ENCODE measurements at places on chromosomes 3 and 15.

DNA sequence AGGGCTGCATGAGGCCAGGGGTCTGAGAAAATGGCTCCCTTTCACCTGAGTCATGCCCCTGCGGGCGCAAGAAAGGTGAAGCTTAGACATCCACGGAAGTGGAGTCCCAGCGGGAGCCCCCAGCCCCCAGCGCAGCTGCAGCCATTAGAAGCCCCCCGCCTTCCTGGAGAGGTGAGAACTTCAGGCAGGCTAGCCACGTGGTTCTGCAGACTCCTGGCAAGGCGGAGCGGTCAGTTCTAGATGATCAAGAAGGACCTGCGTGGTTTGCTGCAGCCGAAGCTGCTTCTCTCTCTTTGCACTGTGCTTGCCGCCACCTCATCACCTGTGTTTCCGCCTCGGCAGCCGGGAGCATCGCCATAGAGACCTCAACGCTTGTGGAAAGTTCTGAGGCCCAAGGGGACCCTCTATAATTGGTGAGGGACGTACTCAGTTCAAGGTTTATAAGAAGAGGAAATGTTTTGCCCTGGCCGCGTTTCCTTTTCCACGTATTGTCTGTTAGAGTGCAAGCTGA, 15.8 kb upstream of the KCNMB3 start:
- DNase-seq: no peak

DNA sequence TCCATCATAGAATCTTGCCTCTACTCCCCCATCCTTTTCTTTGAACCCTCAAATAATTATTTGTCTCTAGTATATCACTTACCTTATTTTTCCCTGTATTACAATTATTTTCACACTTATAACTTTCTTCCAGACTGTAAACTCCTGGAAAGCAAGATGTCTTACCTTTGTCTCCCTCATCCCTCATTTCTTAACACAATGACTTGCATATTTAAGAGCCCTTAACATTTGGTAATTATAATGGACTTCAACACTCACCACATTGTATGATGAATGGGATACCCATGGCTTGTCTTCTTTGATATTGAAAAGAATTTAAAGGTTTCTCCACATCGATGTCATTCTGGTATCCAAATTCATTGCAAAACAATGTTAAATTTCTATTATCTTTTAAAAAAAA, 81.4 kb upstream of the GUCA1C start:
- DNase-seq: no peak

DNA sequence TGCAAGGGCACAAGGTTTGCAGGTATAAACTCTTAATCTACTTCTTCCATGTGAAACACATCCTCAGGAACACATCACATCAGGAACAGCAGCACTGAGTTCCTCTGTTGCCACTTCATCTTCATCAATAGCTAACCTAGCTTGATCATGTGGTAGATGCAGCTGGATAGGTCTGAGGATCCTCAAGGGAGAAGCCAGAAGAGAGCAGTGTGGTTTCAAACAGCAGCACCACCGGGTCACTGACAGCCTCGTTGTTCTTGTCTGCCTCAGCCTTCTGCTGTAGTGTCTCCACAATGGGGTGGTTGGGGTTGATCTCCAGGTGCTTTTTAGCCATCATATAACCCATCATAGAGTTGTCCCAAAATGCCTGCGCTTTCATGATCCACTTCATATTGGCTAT, 58.8 kb downstream of the ADAM10 start:
- no peak for DNase-seq

- DNase-seq: no peak
Observed at GRCh38 chr3:69972672-69973071, 26.9 kb upstream of the SAMMSON start.

GRCh38 chr3:133573629-133574194, at the start of gene CDV3:
Gene CDV3 (plus strand): TSS chr3:133573686. CDS start chr3:133574045, 359 bp downstream.
- no peak for DNase-seq

DNA sequence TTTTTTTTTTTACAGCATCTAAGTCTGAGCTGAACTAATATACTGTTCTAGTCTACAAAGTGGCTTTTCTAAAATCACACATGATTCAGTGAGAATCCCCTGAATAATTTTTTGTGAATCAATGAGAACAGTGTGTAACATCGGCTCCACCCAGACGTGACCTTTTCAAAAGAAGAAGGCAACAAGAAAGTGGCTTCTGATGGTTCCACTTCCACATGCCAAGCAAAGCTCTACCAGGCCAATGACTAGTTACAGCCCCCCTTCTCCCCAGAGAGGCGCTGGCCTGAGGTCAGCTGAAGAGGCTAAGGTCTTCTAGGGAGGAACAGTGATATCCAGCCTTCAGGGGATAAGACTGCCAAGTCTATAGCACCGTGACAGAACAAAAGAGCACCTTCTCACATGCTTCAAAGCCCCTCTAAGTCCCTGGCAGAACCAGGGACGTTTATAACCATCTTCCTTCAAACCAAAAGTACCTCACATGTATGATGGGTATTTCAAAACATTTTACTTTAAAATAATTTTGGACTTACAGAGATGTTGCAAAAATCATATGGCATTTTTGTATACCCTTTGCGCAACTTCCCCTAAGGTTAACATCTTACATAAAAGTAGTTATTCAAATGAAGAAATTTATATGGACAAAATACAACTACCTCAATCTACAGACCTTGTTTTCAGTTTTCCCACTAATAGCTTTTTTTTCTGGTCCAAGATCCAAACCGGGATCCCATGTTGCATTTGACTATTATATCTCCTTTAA, 177.9 kb downstream of the OSBPL10 start:
- DNase-seq: no peak

All from skeletal muscle cell (primary cell).